ENCODE measurements at places on chromosomes 5 and 9.

GRCh38 chr9:89319015-89319905 is 960 bp downstream of the SECISBP2 start:
- DNase-seq: no peak

- no peak for DNase-seq
These were observed 54.9 kb upstream of the ZSWIM6 start for GRCh38 chr5:61277190-61277589.

GRCh38 chr9:3507395-3508077 is 18.3 kb downstream of the RFX3 start:
- DNase-seq: no peak

- DNase-seq: no peak
These were observed 28.6 kb upstream of the SLCO4C1 start for GRCh38 chr5:102324714-102325113.

GRCh38 chr5:177154003-177154643 is 20.6 kb downstream of the NSD1 start:
- DNase-seq: no peak

GRCh38 chr5:31047007-31047406 is 146.5 kb upstream of the CDH6 start:
- DNase-seq: no peak

GRCh38 chr5:151021746-151022145 is 1.4 kb downstream of the GPX3 start:
- DNase-seq: no peak

DNA sequence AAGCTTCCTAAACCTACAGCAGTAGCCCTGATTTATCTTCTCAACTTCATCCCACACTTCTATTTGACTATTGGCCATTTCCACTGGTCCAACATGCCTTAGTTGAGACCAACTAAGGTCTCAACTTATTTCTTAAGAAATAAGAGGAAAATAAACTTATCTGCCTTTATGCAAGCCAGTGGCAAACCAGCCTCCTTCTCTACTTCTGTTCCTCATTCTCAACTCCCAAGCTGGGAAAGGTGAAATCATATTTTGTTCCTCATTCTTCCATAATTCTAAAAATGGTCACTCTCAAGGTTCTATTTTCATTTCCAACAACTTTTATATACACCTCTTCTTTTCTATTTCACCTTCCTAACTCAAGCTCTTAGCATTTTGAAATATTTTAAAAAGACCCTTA is 149.6 kb upstream of the C9orf72 start:
- DNase-seq: no peak

DNA sequence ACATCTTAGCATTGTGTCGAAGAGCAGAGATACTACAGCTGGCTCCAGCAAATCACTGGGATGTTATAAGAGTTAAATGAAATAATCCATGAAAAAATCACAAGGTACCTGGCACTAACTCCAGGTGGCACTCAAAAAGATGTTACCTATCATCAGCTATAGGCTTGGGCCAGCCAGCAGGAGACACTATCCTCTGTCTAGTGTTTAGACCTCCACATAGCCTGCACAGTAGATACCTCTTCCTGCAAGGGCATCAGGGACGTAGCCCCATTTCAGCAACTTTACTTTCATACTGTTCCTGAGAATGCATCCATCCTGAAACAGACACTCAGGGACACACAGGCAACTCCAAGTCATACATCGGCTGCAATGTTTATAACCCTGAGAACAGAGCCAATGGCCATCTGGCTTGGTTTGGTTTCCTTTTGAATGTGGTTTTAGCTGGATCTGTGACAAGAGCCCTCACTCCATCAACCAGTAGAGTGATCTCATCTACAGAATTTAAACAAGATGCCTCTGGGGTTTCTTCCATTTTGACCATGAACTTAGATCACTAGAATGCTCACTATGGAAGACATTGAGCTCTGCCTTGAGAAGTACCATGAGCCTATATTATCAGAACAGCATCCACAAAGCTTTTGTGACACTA is 69.9 kb downstream of the TLE1 start:
- DNase-seq: no peak

GRCh38 chr5:113044776-113045465 is 68.3 kb downstream of the DCP2 start:
- no peak for DNase-seq

DNA sequence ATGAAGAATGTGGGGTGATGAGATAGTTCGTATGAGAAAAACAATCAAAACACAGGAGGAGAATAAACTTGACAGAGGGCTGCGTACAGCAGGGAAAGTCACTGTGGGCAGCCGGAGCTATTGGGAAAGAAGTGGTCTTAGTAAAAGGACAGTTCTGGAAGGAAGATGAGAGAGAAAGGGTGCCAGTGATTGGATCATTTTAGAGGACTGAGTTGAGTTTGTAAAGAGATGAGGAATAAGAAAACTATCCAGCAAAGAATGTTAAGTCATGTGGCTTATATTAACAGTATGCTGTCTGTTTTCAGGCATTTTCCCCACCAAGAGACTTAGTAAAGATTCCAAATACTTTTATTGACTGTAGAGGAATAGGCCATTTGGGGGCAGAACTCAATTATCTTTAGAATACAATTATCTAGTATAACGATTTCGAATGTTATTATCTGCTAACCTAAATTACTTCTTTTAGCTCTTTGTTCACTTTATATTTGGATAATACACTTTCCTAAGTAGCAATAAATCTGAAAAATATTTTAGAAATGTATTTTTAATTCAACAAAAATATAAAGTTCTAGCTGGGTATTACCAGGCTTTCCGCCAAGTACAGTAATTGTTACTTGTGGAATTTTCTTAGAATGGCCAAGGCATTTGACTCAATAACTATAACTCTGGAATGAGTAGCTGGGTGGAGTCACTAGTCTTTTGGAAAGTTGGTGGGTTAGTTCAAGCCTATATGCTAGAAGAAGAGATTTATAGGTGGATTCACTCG is 15.5 kb upstream of the LOX start:
- DNase-seq: no peak

DNA sequence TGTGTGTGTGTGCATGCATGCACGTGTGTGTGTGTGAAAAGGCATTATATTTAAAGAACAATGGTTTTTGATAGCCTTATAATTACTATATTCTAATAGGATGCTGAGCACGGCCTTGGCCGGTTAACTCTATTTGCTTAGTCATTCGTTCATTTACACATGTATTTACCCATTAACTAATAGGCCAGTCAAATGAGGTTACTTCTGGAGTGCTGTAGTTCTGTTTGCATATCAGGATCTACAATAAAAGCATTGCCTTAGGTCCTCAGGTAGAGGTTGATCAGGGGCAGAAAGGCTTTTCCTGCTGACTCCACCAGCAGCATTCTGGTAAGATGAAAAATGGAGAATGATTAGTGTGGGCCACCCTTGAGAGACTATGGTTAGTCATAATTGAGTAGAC is 219.0 kb downstream of the COMMD10 start:
- no peak for DNase-seq

DNA sequence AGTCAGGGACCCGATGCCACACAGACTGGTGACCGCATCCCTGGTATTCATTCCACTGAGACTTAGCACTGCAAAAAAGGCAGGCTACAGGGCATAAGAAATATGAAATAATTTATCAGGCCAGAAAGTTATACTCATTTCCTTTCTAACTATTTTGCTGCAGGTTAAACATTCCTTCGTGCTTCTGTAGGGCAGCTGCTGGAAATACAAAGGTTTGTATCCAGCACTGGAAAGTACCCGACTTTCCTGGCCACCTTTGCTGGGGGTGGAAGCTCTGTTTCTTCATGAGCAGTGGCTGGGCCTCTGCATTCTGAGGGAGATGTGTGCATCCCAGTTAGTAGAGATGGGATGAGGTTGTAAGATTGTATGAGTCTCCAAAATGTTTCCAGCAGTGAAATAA is 478.6 kb upstream of the WWC1 start:
- DNase-seq: no peak

- DNase-seq: no peak
These were observed 162.4 kb upstream of the PIK3R1 start for GRCh38 chr5:68053202-68053601.

GRCh38 chr5:95027775-95028174 is 257.1 kb downstream of the MCTP1 start:
- no peak for DNase-seq

DNA sequence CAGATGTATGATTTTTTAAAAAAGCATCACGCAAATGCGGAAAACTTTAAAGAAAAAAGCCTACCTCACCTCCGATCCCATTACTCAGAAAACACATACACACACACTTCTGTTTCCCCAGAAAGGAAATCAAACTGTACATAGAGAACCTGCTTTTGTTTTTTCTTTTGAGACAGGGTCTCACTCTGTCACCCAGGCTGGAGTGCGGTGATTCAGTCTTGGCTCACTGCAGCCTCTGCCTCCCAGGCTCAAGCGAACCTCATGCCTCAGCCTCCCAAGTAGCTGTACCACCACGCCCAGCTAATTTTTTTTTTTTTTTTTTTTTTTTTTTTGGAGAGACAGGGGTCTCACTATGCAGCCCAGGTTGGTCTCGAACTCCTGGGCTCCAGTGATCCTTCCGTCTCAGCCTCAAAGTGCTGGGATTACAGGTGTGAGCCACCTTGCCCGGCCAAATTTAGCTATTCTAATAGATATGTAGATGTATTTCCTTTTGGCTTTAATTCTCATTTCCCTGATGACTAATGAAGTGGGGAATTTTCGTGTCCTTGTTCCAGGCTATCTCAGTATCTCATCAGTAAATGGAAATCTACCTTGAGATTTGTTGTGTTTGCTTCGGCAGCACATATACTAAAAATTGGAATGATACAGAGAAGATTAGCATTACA is 25.7 kb upstream of the EEIG1 start:
- no peak for DNase-seq

DNA sequence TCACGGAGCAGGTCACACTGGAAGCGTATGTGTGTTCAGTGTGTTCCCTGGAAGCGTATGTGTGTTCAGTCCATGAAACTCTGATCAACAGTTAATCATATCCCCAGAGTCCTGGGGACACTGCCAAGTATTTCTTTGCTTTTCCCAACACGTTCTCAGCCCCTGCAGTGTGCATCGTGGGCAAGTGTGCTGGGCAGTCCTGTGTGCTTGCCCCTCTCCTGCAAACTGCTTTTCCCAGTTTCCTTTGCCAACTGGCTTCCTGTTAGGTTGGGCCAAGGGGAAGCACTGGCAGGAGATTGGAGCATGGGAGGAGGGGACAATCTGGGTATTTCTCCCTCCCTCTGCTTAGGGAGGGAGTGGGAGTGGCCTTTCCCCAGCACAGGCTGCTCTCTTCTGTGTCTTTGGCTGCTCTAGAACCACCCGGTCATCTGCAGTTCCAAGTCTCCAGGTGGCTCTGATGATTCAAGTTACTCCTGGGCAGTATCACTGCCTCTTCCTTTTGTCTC is 36.8 kb upstream of the NEK6 start:
- DNase-seq: no peak

DNA sequence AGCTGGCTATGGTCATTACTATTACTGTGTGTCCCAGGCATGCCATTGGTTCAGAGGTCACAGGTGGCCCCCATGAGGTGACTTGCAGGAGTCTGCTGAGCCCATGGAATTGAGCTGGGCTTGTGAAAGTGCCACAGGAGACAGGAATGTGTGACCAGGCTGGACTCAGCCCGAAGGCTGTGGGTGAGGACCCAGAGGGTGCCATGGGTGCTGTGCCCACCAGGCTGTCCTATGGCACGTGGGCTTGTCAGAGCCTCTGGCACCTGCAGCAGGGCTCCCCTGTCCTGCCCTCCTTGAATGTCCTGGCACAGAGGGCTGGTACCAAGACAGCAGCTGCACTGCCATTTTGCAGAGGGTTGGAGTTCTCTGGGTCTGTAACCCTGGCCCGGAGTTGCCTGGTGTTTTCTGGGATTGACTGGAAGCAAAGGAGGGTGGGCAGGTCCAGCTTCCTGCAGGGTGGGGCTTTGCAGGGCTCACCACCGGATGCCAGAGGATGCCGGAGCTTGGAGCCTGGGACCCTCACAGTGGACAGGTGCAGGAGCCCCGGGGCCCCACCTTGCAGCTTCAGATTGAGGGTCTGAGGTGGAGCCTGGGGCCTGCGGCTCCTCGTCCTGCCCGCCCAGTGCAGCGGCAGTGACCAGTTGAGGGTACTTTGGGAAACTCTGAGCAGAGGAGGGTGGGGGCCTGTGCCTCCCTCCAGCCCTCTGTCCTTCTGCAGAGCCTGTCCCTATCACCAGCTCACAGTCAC is 14.2 kb downstream of the COL5A1 start:
- no peak for DNase-seq

DNA sequence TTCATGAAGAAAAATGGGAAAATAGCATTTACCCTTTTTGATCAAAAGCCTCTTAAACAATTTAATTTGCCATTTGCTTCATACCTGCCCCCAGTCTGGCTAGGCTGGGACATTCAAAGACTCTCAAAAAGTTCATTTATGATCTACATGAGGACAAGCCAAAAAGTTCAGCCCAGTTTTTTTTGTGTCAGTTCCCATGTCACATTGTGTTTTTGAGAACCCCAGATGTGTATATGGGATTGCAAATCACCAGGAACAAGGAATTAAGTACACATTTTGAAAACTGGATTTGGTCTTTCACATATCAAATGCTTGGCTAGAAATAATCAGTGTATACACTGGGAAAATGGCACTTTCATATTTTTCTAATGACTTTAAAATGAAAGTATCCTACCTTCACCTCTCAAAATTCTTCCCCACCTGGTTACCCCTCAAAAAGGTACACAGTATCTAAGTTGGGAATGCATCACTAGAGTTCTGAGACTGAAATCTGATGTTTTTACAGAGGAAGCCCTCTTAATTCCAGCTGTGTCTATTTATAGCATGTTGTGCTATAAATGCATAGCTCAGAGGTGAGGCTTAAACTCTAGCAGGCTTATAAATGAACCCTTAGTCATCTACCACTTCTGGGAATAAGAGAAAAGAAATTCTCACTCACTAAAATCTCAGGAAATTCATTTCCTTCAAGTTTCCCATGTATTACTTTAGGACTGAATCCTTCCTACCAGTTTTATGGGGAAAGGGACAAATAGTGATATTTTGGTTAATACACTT is 9.3 kb downstream of the STOM start:
- no peak for DNase-seq

DNA sequence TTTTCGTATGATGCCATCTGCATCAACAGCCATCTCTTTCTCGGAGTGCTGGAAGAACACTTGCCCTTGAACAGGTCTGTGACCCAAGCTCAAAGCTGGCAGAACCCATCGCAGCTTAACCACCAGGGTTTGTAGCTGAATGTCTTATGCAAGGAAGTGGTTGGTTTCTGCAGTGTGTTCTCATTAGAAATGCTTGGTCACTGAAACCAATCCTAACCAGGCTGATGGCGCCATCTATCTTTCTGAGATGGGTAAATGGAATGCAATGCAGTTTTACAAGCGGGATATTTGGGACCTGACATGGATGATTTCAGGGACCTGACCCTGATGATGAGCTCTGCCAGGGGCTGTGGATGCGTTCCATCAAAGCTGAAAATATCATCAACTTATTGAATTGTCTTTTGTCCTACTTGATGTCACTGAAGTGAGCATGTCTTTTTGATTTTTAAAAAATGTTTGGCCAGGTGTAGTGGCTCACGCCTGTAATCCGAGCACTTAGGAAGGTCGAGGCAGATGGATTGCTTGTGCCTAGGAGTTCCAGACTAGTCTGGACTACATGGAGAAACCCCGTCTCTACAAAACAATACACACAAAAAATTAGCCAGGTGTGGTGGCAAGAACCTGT is 28.7 kb downstream of the DMRT3 start:
- DNase-seq: no peak

- DNase-seq: no peak
These were observed 82.6 kb upstream of the COL5A1 start for GRCh38 chr9:134559013-134559412.

All from stimulated activated CD8-positive, alpha-beta memory T cell treated with anti-CD3 and anti-CD28 coated beads, Interleukin-7, amount 100 ng/mL, for 24 hours (primary cell).